ENCODE measurements at places on chromosomes 1 and 21.

- DNase-seq: no peak
These were observed 22.6 kb downstream of the MAEL start for GRCh38 chr1:167011560-167012191.

DNA sequence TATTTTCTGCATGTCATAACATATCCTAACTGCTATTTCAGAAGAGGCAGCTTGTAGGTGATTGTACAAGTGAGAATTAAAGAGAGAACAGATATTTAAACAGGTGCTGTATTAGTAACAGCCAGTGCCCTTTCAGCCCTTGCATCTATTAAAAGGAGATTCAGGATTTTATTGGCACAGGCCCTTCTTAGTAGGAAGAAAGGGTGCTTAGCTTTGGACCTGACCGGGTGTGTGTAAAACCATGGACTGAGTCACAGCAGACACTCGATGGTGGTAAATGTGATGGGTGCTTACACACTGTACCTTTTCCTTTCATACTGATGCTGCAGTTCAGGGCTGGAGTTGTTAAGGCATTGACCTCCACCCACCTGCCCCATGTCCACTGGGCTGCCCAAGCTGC, 12.7 kb upstream of the CD101 start:
- peak; percentile 12 for DNase-seq

DNA sequence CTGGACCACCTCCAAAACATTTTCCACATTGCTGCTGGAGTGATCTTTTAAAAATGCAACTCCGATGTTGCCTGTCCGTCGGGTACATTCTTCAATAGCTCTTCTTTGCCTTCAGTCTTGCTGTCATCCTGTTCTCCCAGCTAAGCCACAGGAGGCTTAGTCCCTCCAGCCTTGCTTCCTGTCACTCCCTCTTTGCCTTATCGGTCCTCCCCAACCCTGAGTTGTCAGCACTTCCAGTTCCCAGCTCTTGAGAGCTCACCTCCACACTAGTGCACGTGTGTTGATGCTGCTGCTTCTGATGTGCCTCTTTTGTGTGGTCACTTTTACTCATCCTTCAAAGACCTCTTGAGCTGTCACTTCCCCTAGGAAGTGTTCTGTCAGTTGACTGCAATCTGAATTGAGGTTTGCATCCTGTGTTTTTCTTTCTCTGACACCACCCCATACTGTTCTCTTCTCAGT, 15.3 kb downstream of the UCK2 start:
- no peak for DNase-seq

- no peak for DNase-seq
These were observed 34.1 kb downstream of the UBASH3A start for GRCh38 chr21:42437786-42438185.

DNA sequence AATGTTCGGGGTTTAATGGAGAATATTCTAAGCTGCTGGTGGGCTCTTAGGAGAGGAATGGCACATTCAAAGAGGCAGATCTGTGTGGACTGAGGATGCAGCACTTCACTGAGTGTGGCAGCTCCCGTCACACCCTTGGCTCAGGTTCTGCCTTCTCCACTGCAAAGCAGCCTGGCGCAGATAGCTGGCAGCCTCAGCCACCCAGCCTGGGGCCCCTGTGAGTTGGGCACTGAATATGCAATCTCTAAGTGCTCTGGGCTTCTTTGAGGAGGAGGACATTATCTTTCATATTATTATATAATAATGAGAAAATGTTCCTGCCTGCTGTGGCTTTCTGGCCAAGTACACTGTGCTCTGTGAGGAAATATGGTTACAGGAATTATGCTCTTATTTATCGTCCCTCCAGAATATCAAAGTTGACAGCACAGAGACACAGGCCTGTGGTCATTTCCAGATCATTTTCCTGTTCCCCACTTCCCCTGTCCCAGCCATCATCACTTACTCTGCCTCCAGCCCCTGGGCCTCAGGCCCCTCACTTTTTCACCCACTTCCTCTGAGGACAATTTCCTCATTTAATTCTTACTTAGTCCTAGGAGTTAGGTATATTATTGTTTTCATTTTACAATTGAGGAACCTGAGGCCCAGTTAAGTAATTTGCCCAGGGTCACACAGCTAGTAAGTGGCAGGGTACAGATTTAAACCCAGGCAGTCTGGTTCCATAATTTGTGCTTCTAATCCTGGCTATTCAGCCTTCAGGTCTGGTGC, 53.6 kb downstream of the MAB21L3 start:
- DNase-seq: no peak
